NCI-H460 (cell line): ENCODE measurements at places on chromosomes 6 and 20.

DNA sequence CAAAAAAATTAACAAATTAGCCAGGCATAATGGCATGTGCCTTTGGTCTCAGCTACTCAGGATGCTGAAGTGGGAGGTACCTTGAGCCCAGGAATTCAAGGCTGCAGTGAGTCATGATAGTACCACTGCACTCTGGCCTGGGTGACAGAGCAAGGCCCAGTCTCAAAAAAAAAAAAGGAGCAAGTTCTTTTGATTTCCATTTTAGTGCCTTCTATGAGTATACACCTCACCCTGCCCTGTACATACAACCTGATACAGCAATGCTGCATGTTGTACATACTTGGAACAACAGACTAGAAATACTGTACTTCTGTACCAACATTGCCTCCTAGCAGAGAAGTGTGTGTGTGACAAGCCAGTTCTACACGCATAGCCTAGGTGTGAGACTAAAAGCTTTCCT is 97.3 kb upstream of the CARMIL1 start:
- DNase-seq: no peak

DNA sequence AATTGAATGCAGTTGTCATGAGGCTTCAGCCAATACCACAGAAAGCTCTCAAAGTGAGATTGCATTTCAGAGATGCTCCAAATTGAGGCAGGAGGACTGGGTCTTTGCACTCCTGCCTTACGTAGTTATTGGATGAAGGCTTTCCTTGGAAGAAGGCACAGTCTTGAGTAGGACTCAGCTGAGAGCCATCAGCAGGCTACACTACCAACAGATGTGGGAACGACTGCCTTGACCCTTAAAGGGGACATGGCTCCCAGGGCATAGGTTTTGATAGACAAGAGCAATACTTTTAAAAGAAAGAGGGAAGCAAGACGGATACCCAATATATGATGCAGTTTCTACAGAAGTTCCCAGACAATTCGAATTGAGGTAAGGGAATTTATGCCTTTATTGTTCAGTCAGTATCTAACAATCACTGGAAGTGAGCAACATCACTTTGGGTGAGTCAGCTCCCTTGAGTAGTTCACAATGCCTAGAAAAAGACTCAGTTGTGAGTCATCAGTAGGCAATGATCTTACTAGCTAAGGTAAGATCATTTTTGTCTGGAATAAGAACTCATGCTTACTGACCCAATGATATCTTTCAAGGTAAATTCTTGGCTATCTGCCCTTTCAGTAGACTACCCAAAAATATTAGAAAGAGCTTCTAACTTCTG is 390.8 kb downstream of the GJA1 start:
- DNase-seq: peak; percentile 12

DNA sequence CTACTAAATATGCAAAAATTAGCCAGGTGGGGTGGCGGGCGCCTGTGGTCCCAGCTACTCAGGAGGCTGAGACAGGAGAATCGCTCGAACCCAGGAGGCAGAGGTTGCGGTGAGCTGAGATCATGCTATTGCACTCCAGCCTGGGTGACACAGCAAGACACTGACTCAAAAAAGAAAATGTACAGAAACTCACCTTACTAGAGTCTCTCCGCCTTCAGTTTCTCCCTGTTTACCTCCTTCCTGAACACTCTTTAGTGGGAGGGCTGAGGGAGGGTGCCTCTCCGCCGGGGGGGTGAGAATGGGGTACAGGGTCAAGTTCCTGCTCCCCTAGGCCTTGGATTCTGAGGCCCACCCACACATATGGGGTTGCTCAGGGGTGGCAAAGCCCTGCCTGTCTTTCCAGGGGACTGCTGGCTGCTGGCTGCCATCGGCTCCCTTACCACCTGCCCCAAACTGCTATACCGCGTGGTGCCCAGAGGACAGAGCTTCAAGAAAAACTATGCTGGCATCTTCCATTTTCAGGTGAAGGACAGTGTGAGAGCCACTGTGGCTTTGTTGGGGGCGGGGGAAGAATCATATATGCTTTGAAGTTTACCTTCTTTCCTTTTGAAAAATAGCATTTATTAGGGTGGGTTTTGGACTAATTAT is 13.4 kb downstream of the CAPN11 start:
- DNase-seq: no peak

- no peak for DNase-seq
Observed at GRCh38 chr20:17725094-17725835, 25.5 kb downstream of the BANF2 start.

GRCh38 chr6:15213838-15214400 is 31.9 kb upstream of the JARID2 start:
- no peak for DNase-seq

DNA sequence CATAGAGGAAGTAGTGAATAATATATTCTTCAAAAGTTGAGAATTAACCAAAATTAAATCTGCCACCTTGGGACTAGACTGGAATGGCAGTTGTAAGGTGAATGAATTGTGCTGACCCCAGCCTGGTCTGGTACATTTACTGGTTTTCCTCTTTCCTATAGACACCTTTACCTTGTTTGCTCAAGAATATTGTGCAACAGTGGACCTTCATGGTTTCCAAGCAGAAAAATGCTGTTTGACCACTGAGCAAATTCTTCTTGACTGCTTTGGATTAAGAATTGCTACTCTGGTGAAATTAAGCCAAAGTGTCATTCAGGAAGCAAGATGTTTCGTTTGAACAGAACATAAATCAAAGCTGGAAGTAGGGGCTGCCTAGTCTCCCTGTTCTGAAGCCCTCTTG is 156.6 kb upstream of the TAB2 start:
- no peak for DNase-seq

GRCh38 chr20:9022376-9022775 is 46.5 kb upstream of the PLCB4 start:
- no peak for DNase-seq

GRCh38 chr6:169832247-169832948 is 81.0 kb downstream of the ERMARD start:
- no peak for DNase-seq

DNA sequence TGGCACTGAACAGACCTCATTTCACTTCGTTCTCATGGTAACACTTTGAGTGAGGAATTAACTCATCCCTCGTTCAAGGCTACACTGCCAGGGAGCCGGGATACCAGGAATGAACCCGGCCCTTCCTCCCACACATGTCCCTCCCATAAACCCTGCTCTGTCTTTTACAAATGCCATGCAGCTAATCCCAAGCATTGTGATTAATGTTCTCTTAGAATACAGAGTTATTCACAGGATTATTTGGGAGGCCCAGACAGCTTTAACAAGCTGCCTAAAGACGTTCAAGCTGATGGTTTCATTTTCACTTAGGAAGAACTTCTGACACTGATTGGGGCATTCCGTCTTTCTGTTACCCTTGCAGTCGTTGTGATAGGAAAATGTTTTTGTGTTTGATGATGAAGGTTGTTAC is 42.5 kb upstream of the CD83 start:
- no peak for DNase-seq

GRCh38 chr6:117449549-117450439 is 24.1 kb upstream of the ROS1 start:
- peak; percentile 28 for DNase-seq

- no peak for DNase-seq
Observed at GRCh38 chr6:56638760-56639159, 3.9 kb downstream of the DST start.

- DNase-seq: no peak
Observed at GRCh38 chr6:152680879-152681517, 16.7 kb upstream of the MYCT1 start.

DNA sequence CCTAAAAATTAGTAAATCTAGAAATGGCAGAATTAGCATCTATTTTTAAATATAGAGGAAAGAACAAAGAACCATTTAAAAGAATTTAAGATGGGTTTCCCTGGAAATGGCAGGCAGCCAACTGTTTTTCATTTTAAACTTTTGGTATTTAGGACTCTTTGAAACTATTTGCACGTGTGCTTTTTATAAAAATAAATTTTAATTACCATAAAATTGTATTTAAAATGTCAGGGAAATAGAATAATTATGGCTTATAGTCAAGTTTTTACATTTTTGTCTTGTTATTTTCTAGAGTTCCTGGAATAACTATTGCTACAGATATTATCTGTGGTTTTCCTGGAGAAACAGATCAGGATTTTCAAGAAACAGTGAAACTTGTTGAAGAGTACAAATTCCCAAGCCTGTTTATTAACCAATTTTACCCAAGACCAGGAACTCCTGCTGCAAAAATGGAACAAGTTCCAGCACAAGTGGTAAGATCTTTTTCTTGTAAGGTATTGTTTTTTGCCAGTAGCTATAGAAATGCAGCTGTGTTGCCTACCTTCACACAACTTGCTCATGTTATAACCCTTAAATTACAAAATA is 528.7 kb upstream of the SOX4 start:
- DNase-seq: no peak

DNA sequence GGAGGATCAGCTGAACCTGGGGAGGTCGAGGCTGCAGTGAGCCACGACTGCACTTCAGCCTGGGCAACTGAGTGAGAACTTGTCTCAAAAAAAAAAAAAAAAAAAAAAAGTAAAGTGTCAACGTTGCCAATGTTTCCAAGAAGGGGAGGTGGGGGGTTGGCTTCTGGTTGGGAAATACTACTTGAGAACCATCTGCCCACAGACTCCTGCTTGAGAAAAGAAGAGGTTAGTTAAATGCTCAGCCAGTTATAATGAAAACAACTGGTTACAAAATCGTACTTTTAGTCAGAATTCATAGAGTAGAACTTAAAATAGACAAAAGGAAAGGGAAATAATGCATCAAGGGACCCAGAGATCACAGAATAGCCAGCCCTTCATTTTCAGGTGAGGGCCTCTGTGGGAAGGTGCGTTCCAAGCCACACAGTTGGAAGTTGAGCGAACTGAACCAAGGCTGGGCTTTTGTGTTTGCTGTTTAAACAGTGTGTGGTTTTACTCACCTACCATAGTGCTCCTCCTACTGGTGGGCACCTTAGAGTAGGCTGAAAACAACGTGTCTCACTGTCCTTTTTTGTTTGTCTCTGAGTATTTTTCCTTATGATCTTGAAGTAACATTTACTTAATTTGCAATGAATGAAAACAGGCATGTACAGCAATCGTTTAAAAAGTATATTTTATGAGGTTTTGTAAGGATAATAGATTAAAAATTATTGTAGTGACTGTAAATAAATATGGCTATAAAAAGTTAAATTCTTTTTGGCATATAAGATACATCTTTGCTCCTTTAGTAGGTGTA is 200.7 kb downstream of the BCAS1 start:
- peak; percentile 79 for DNase-seq

DNA sequence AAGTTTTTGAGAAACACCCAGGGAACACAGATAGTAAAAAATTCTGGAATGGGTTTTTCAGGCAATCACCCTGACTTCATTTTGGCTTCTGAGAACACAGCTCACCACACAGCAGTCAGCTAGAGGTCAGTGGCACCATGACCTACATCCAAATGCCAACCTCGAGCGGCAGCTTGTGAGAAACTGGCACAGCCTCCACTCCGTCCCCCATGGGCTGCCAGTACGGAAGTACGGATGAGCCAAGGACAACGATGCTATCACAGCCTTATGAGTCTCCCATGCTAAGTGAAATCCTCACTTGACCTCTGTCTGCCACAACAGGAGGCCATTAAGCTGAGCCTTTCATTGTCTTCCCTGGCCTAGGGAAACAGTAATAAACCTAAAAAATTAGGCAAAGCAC is 32.0 kb downstream of the KIF16B start:
- no peak for DNase-seq

DNA sequence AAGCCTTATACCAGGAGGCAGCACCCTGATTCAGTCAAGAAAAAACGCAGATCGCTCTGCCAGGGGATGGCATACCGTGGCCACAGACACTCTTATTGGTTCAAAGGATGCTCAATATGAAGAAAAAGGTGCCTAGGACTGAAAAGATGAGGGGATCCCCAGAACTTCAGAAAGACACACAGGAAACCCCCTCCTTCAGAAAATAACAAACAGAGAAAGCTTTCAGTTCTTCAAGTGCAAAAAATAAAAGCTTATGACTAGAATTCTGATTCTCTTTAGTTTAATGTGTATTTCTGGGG is 17.7 kb upstream of the MYB start:
- DNase-seq: no peak

DNA sequence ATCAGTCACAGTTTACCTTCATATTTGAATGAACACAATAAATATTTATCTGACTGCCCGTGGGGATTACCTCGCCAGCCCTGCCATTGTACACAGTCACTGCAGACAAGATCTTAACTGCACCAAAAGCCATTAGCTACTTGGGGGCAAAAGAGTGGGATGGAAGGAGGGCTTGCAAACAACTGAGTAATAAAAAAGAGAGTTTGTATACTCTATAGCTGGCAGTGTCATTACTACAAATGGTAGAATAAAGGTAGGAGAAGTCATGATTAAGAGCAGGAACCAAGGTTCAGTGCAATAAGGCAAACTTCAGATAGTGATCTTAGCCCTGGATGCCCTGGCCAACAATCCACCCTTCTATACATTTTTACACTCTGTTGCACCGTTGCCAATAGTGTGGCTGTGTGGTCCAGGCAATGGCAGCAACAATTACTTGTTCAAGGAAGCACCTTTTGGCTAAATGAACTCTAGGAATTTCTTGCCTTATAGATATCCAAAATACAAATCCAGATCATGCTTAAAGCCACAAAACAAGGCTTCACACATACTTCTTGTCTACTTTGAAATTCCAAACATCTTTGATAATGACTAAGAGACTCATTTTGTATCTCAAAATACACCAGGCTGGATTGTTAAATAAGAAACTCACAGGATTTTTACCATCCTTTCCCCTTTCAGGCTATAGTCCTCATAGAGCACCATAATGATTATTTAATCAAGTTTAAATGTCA is 955.4 kb upstream of the ADGRB3 start:
- no peak for DNase-seq

DNA sequence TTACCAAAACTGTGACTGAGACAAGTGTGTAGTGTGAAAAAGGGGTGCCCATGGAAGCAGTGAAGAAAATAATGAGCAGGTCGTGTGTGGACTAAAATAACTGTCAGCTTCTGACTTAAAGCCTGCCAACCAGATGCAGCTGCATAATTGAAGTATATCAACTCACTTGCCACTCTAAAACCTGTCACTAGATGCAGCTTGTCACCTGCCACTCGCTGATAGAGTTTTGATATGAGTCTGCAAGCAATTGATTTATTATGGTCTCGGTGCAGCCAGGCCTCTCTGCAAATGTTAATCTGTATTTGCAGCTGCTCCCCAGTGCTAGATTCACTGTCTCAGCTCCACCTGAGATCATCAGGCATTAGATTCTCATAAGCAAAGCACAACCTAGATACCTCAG is 1090.0 kb upstream of the EYS start:
- no peak for DNase-seq

GRCh38 chr6:159715166-159715565 is 12.1 kb upstream of the WTAP start:
- no peak for DNase-seq

GRCh38 chr6:84575264-84575663 is 189.1 kb downstream of the TBX18 start:
- DNase-seq: no peak
